ENCODE measurements at places on chromosomes 6 and 20.
A peak's percentile ranks its signal among the peaks of the same experiment; 100 is the strongest.

DNA sequence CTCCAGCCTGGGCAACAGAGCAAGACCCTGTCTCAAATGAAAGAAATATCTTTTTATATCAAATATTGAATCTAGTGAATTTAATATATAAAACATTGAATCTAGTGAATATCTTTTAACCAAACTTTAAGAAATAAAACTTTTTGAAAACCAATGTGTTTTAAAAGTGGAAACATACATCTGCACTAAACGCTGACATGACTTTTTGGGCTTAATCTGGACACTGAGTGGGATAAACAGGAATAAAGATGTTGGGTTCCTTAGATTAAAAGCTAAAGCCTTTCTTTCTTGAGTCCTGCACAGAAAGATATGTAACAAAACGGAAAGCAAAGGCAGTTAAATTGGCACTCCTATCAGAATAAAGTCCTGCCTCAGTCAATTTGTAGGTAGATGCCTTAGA lies 190.2 kb downstream of the ARHGAP18 start:
- no peak for DNase-seq

DNA sequence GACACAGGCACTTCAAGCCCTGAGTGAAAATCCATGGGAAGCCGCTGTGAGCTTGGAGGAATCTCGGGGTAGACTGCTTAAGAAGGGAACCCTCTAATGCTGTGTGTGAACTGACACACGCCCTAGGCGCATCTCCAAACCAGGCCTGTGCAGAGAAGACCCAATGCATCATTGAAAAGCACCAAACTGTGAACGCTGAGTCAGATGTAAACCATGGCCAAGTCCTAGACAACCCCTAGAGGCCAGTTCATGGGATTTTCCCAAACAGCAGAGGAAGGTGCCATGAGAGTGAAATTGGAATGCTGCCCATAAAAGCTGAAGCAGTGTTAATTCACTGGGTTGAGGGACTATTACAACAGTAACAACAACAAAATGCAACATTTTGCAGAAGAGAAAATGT lies 296.5 kb downstream of the SMOC2 start:
- DNase-seq = no peak

DNA sequence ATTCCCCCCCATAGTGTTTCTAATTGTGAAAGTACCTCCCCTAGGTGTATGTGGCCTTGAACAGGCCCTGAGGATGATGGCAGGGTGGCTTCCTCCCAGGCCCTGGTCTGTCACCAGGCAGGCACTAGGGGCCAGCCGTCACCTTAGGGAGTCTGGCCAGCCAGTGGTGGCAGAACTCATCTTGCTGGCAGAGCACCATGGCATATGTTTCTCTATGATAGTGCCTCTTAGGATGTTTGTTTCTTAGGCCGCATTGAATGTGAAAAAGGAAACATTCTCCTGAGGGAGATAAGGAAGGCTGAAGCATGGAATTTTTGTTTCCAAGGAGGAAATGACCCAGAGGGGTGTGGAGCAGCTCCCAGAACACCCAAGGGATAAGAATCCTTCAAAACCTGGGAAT lies 45.2 kb upstream of the KLHL31 start:
- DNase-seq = no peak

GRCh38 chr6:169979873-169980432 lies 228.5 kb downstream of the ERMARD start:
- no peak for DNase-seq

DNA sequence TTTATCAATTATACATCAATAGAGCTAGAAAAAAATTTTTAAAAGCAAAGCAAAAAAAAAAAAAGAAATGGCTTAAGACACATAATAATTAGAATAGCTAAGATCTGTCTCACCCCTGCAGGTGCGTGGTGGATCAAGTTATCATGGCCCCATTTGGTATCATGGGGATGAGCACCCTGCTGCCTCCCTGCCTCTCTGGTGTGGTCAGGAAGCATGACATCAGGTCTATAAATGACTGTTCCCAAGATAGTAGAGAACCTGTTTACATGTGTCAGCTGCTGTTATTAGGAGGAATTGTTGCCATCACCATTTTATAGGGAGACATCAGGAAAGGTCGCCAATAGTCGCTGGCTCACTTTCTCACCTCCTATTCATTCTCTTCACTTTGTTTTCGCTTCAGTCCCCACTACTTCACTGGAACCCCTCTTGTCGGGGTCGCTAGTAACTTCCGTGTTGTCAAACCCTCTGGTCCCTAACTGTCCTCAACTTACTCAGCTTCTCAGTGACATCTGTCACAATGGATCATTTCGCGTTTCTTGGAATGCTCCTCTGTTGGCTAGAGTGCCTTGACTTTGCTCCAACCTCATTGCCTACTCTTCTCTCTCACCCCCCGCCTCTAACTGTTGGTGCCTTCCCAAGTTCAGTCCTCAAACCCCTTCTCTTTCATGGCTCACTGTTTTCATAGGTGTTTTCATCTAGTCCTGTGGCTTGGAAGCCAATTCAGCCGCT lies 4.7 kb downstream of the DNTTIP1 start:
- DNase-seq = no peak

DNA sequence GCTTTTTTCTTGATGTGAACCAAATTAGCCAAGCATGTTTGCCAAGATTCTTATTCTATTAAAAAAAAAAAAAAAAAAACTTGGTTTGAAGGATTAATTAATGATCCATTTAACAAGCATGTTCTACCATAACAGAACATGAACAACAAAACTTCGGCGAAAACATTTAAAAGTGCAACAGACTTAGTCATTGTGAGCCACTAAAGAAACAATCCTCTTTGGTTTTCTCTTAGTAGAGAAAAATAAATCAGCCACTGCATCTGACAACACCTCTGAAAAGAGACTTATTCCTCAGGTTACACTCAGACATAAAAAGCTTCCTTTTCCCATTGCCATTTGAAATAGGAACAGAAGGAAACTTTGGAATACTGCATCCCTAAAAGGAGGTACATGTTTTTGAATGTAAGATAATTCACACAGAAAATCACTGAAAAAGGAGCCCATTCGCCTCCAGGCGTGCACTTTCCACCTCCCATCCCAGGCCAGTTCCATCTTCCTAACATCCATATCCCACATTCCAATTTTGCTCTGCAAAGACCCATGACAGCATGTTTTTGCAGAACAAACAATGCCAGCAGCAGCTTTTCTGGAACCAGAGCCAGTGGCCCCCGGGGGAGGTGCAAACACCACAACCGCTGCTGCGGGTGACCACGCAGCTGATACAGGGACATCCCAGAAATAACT lies 79.5 kb downstream of the ZMYND8 start:
- DNase-seq = no peak

- no peak for DNase-seq
Observed at GRCh38 chr6:143992285-143992684, 15.8 kb downstream of the PLAGL1 start.

- peak; percentile 57 for DNase-seq
Observed at GRCh38 chr6:116370760-116371119, at the start of gene DSE. TSS of gene DSE (plus strand) at chr6:116370947. CDS start at chr6:116399251, 28,304 bp downstream.

- no peak for DNase-seq
Observed at GRCh38 chr20:42483730-42484303, 705.9 kb downstream of the PTPRT start.

DNA sequence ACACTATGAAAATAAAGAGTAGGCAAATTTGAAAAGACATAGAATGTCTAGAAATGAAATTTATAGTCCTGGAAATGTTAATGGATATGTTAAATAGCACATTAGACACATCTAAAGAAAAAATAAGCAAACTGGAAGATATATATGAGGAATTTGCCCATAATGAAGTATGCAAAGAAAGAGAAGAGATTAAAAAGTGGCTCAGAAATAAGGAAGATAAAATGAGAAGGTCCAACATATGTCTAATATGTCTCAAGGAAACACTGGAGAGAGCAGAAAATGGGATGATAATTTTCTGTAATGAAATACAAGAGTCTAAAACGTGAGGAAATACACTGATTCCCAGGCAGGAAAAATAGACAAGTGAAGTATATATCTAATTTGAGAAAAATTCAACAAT lies 36.6 kb upstream of the ARID1B start:
- DNase-seq = no peak

- no peak for DNase-seq
Observed at GRCh38 chr20:19976595-19977372, 40.4 kb upstream of the NAA20 start.

- no peak for DNase-seq
Observed at GRCh38 chr6:107021446-107022185, 6.4 kb upstream of the MTRES1 start.

DNA sequence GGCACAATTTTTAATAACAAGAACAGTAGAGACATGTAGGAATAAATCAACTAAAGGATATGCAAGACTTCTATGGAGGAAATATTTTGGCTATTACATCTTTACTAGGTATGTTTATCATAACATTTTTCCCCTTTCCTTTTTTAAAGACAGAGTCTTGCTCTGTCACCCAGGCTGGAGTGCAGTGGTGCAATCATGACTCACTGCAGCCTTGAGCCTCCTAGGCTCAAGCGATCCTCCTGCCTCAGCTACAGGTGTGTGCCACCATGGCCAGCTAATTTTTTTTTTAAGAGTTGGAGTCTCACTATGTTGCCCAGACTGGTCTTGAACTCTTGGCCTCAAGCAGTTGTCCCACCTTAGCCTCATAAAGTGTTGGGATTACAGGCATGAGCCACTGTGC lies 37.0 kb downstream of the AKAP7 start:
- DNase-seq = no peak

DNA sequence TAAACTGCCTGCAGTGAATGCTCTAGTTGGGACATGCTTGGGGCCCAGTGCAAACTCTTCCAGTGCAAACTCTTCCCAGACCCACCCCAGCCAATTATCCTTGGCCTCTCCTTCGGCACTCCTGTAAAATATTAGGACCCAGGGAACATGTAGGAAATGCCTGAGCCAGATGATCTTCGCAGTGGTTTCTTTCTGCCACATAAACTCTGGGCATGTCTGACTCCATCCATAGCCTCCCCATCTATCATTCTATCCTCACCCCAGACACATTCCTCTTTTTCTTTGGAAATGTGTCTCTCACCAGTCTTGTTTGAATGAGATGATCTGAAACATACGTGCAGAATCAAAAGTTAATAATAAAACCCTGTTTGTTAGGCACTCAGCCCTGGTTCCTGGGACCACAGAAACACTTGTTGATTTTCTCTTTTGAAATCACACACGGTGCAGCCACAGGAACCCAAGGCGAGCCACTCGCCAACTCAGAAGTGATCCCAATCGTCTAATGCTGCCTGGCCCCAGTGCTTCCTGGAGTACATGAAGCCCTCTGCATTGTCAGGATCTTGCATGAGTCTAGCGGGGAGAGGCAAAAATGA lies 108.9 kb upstream of the CST7 start:
- no peak for DNase-seq

DNA sequence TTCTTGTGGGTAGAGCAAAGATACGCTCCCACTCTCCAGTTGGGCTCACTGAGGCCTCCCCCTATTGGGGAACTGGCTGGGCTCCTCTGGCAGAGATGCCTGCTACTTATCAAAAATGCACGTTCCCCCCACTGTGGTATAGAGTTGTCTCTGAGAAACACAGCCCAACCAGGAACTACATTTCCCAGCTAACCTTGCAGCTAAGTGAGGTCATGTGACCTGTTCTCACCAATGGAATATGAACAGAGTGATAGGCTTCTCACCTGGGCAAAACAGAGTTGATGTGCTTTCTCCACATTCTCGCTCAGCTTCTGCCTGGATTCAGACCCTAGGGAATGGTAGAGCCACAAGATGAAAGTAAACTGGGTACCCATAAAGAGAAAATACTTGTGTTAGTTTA lies 49.1 kb upstream of the PTPRT start:
- DNase-seq = no peak

DNA sequence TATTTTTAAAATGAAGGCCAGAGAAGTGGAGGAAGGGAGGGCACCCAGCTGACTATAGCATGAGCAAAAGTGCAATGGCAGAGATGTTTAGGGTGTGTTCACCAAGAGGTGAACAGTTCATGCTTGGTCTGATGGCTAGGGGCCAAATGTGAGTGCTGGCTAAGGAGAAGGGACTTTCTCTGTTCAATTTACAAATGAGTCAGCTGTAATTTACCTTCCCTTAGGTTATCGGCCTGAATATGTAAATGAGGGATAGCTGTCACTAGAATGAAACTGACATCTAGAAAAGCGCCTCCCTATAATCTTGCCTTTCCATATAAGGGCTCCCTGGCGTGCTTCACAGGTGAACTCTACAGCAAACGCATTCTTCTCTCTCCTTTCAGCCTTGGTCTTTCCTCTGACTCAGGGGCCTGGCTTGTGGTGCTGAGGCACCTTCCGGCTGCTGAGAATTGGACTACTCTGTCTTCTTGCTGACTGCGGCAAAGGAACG lies 114.7 kb upstream of the BACH2 start:
- DNase-seq = peak; percentile 52

- no peak for DNase-seq
Observed at GRCh38 chr20:5539691-5540090, 210.5 kb upstream of the SHLD1 start.

DNA sequence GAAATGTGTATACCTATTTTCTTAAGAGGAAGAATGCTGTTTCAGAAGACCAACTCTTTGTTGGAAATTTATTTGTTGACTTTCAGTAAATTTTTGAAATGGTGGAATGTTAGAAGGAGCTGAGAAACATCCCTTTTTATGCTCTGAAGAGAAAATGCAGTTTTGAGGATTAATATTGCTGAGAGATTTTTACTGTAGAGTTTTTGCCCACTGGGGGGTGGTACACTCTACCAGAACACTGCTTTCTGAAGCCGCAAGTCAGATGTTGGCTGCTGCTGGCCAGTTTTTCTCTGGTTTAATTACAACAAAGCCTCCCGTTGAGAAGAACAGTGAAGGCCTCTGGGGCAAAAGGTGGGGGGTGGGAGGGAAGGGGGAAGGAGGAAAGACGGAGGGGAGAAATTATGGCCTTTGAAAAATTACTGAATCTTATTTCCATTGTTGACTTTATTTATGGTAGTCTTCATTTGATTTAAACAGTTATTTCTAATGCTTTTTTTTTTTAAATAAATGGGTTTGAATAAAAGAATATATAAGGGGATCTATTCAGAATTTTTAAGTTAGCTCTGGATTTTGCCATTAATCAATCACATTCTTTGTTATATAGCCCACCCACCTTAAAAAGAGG lies 3.0 kb downstream of the FLRT3 start:
- no peak for DNase-seq
